ENCODE measurements at places on chromosomes 11 and 22. TPM values are rescaled to one million over a fixed set of nuclear protein-coding genes. Genes with fewer than 3 reads are reported as not detected.

The CREB3L1 gene
- total RNA-seq = 41.9 TPM

The GRAMD1B gene
- 0.39 TPM for total RNA-seq

The KDM4E gene
- not detected for total RNA-seq

The TUG1 gene
- 87.7 TPM for total RNA-seq

The TMEM151A gene
- 0.39 TPM for total RNA-seq

The TUBA8 gene
- total RNA-seq = not detected

The KCNK4 gene
- not detected for total RNA-seq

The TMEM258 gene
- 133 TPM for total RNA-seq

The OR5B21 gene
- total RNA-seq = not detected

The SYT12 gene
- 3.4 TPM for total RNA-seq

The FDXACB1 gene
- 0.88 TPM for total RNA-seq

The MUC5B gene
- total RNA-seq = not detected

The CEP126 gene
- 1.2 TPM for total RNA-seq

The SLC22A6 gene
- total RNA-seq = not detected

The DEFB108B gene
- total RNA-seq = not detected

The HOATZ gene
- not detected for total RNA-seq

The MMP27 gene
- total RNA-seq = not detected

The RRM1 gene
- 68.3 TPM for total RNA-seq

The CCDC89 gene
- 2.7 TPM for total RNA-seq

The PTPN5 gene
- total RNA-seq = not detected

The CCDC15 gene
- 1.3 TPM for total RNA-seq

The CSRP3 gene
- total RNA-seq = not detected

The TPH1 gene
- total RNA-seq = under 0.01 TPM

The DERL3 gene
- not detected for total RNA-seq

The RFPL1 gene
- not detected for total RNA-seq

The CAT gene
- 32.5 TPM for total RNA-seq

The OR10D3 gene
- not detected for total RNA-seq

The NAA40 gene
- total RNA-seq = 7.0 TPM

The CASP1 gene
- 44.0 TPM for total RNA-seq

The OR52J3 gene
- not detected for total RNA-seq

The CTSC gene
- total RNA-seq = 360 TPM

All from epithelial cell of alveolus of lung (primary cell).